ENCODE measurements at places on chromosomes 5 and 9.

- DNase-seq, result no peak
These were observed 87.1 kb downstream of the OSTF1 start for GRCh38 chr9:75175395-75175794.

DNA sequence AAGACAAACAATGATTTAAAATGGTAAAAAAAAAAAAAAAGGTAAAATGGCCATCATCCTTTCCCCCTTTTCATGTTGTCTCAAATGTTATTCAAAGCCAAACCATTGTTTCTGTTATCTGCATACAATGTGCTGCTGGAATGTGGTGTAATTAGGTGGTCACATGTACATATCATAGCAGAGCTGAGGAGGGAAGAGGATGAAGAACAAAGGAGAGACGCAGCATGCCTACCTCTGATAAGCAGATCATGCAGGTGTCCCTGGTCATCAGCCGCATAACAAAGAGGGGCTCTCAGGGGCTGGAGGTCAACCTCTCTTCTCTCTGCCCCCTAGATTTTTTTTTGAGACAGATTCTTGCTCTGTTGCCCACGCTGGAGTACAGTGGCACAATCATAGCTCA lies 141.0 kb downstream of the CARTPT start:
- DNase-seq, result no peak

- DNase-seq, result no peak
These were observed 230.5 kb downstream of the PIK3R1 start for GRCh38 chr5:68446070-68446357.

- DNase-seq, result peak; percentile 14
These were observed 50.3 kb downstream of the ANKH start for GRCh38 chr5:14821100-14821845.

GRCh38 chr5:79423296-79423695 lies 90.6 kb downstream of the HOMER1 start:
- no peak for DNase-seq

DNA sequence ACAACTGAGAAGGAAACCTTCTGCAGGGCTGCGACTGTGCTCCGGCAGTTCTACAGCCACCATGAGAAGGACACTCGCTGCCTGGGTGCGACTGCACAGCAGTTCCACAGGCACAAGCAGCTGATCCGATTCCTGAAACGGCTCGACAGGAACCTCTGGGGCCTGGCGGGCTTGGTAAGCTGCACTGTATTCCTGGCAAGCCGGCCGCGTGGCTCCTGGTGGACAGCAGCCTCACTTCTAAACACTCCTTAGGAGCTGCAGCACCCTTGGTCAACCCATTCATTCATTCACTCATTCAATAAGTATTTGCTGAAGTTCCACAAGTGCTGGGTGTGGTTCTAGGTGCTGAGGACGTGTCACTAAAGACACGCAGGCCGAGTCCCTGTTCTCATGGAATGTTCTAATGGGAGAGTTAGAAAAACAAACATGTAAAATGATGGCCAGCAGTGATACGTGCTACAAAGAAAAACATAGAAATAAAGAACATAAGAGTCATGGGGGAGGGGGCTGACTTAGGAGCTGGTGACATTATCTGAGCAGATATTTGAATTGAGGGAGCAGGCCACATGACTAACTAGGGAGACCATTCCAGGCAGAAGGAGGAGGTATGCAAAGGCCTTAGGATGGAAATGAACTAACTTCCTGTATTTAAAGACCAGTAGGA lies 6.1 kb downstream of the IL4 start:
- no peak for DNase-seq

DNA sequence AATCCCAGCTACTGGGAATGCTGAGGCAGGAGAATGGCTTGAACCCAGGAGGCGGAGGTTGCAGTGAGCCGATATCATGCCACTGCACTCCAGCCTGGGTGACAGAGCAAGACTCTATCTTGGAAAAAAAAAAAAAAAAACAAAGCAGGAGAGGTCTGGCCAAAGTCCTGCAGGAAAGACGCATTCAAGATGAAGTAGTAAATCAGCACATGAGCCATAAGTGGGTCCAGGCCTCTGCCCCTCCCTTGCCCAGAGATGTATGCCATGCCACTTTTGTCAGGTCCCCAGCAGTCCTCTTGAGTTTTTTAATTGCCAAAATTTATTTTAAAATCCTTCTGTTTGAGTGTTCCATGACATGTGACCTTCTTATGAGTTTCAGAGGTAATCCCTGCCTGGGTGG lies 8.5 kb upstream of the PHF19 start:
- no peak for DNase-seq

DNA sequence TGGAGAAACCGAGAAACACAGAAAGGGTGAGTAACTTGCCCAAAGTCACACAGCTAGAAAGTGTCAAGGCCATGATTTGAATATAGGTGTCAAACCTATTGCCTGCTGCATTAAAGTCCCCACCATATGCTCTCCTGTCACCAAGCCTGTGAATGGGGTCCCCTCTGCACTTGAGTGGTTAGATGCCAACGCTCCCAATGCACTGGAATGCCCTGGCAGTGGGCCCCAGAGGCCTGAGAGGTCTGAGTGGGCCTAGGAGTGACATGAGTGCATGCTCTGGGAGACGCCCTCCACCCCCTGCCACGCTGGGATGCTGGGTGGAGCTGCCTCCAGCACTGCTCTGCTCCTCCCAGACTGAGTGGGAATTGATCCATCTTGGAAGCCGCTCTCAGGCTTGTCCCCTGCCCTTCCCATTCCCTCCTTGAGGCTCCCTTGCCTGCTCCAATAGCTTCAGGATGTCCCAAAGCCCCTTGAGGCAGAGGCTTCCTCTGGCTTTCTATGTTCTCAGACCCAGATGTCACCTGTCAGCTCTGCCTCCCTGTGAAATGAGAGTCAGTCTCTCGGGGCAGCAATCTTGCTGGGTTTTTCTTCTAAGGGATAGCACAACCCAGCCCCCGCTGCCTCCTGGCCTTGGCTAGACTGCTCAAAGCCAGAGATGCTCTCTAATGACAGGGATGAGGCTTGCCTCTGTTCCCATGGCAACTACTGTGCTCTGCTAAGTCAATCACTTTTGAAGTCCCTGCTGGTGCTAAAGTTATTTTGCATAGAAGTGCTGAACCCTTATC lies 6.6 kb upstream of the ARSI start:
- DNase-seq, result no peak

DNA sequence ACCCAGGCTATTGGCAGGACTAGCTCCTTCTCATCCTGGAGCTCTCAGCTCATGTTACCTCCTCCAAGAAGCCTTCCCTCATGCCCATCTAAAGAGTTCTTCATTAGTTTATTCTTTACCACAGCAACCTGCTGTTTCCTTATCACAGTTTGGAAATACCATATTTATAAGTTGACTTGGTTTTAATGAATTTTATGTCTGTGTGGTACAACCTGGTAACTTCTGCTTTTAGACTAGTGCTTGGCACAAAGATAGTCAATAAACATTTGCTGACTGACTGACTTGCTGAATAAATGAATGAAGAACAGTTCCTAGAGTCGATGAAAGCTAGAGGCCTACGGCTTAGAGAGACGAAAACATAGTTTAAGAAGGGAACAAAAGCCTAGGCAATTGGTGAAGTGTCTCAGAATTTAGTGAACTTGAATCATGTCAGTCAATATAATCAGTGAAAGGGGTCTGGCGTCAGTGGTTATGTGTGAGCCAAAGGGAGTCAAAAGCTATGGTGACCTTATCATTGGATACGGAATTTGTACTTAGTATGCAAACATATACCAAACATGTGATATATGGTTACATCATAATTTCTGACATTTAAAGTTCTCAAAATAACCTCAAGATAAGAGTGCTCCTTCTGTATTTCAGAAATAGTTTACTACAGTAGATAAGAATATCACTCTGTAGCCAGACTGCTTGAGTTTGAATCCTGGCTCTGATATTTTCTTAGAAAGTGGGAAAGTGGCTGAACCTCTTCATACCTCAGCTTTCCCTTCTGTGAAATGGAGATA lies 239.5 kb downstream of the MCTP1 start:
- no peak for DNase-seq

DNA sequence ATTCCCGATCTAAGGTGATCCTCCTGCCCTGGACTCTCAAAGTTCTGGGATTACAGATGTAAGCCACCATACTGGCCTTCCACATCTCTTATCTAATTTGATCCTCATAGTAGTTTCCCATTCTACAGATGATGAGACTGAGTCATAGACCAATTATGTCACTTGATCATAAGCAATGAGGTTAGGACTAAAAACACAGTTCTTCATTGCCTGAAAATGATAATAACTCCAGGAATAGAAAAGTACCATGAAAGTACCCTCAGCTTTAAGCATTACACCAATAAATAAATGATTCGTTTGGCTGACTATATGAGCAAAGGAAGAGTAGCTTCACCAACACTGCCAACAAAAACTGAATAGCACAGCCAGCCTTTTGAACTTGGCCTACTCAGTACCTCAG lies 389.5 kb downstream of the ACTL7B start:
- DNase-seq, result no peak

DNA sequence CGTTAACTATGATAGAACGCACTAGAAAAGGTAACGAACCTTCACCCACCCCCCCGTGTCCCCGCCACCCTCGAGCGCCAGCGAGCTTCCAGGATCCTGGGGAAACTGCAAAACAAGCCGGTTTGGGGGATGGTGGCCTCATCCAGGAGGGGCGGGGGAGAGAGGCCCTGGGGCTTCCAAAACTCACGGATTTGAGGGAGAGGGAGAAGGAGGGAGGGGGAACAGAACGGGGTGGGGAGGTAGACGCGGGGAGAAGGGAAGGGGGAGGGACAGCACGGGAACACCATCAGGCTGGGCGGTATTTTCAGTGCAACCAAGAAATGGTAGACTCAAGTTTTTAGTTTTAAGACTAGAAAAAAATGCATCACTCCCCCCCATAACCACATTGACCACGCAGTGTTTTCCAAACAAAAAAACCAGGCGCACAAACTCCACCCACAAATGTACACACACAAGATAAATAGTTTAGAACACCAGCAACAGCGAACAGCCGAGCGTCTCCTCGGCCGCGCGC lies 1.4 kb downstream of the NRARP start:
- no peak for DNase-seq

GRCh38 chr5:139381837-139382761 lies 998 bp downstream of the SLC23A1 start:
- DNase-seq, result no peak

DNA sequence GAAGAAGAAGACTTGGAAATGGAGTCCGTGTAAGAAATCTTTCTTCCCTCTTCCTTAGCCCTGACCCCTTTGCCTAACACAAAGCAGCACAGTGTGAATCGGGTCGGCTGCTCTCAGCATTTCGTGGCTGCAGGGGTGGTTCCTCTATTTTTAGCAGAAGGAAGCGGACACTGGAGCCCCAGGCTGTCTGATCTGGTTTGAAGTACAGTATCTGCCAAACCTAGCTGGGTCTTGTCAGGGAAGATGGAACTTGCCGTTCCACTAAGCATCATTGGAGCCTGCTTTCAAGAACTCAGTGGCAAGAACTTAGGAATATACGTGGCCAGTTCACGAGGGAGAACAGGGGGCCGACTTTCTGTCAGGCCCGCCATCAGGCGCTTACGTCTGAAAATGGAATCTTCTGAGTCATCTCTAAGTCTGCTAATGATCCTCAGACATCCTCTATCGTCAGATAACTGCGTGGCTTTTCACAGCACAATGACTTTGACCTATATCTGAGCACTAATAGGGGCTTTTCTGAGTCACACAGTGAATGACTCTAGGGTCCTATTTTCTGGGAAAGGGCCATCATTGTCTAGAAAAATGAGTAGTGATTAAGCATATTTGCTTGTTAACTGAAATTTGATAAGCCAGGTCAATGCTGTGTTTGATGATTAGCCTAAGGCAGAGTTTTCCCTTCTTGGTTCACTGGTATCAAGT lies 43.3 kb upstream of the NCS1 start:
- peak; percentile 48 for DNase-seq

Data from hippocampal formation (tissue), 2 donors.